ENCODE measurements at places on chromosomes 2 and 18.

GRCh38 chr2:197090742-197091367 is 164.3 kb upstream of the PGAP1 start:
- no peak for DNase-seq

DNA sequence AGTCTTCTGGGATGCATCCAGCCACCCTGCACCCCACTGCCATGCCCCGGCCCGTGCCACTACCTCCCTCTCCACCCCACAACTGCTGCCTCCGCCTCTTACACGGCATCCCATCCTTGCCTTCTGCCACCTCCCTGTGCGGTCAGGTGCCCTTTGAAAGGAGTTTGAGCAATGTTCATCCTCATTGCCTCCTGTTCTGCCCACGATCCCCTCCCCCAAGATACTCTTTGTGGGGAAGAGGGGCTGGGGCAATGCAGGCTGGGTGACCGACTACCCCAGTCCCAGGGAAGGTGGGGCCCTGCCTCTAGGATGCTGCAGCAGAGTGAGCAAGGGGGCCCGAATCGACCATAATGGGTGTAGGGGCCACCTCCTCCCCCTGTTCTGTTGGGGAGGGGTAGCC is 8.4 kb downstream of the MFSD2B start:
- no peak for DNase-seq

- no peak for DNase-seq
These were observed 40.7 kb upstream of the COBLL1 start for GRCh38 chr2:164882276-164882675.

DNA sequence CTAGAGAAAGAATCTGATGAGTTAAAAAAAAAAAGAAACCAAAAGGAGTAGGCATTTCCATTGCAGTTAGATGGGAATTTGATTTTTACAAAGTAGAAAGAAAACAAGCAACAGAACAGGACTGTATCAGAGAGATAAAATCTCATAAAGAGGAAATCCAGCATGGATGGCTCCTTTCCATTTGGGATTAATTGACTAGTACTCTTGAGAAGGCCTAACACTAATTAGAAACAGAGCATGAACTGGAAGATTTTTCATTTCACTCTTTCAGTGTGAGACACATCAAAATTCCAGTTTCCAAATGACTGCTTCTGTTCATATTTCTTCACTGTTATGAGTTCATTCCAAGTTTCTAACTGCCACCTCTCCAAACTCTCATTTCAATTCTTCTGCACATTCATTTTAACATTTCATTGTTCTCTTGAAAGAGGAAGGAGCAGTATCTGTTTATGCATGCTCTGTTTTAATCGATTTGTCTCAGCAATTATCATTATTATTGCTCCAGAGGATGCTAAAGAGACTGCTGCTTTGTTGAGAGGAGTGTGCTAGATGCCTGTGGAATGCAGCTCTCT is 108.8 kb upstream of the PIEZO2 start:
- DNase-seq: no peak

GRCh38 chr18:69127873-69128500 is 272.7 kb upstream of the DOK6 start:
- DNase-seq: no peak

- no peak for DNase-seq
These were observed 281.9 kb downstream of the SRBD1 start for GRCh38 chr2:45329045-45329677.

- no peak for DNase-seq
These were observed 126.6 kb upstream of the RMDN2 start for GRCh38 chr2:37798315-37799005.

DNA sequence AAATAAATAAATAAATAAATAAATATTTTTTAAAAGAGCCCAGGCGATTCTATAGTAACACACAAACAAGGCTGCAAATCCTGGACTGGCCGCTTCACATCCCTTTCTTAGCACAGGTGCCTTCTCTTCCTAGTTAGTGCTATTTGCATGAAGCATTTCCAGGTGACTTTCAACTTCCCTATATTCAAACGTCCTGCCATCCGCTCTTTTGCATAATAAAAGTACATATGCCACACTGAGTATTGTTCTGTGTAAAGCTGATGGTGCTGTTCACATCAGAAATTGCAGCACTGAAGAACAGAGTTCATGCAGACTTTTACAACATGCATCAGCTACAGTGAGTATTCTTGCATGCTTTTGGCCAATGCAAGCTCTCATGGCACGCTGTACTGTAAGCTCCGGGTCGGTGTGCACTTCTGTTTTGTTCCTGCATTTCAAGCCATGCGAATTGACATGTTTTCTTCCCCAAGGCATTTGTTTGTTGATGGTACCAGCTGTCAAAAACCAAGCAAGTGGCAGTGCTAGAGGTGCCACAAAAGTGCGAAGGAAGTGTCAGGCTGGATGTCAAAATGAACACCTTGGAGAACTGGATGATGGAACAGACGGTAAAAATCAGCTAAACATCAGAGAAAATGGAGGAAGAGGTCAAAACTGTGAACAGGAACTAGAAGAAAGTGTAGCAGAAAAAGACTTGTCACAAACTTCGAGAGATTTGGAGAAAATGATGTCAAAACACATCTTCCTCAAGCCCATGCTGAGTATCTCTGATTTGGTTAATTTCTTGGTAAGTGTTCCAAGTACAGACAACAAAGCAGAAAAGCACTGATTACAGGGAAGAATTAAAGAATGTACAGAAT is 25.5 kb upstream of the CEP68 start:
- no peak for DNase-seq

DNA sequence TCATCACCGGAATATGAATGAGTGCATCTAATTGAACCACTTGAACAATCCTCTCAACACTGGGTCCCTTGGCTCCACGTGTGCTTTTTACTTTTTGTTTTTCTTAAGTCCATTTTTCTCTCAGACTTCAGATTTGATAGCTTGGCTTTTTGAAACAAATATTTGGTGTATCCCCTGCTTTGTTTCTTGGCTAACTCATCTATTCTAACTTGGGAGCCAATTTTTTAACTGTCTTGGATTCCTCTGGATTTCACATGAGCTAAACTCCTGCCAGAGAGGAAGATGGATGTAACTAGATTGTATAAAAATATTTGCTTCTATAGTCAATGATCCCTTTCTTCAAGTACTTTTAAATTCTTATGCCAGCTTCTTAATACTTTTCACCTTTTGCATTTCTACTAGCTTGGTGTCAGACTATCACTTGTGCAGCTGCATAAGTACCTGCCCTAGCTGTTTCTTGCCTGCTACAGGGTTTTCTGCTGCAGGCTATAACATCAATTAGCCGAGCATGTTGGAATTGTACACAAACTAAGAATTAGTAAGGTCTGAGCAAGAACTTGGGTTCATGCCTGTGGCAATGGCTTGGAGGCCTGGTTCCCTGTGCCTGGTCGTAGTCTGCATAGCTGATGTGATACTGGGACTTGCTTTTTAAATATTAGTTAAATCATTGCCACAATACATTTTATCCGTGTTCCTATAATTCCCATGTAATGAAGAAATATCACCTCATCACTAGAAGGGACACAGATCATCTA is 281.5 kb downstream of the EN1 start:
- DNase-seq: no peak

- DNase-seq: no peak
These were observed 104.0 kb downstream of the DNER start for GRCh38 chr2:229610333-229610732.

DNA sequence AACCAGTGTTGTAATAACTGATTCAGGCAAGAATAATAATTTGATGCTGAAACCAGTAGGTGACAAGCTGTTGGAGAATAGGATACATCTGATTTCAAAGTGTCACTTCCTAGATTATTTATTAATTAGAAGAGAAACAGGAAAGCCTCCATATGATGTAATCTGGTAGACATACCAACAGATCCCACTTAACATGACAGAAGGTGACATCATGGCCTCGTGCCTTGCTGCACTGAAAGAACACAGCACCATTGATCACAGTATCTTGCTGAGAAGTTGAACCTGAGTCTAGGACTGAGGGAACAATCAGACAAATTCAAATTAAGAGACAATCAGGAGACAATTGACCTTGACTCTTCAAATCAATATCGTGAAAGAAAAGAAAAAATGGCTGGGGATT is 131.6 kb upstream of the DLGAP1 start:
- DNase-seq: no peak

GRCh38 chr2:219160186-219161017 is at the start of gene NHEJ1:
TSS of gene NHEJ1 (minus strand) at chr2:219160815. CDS start at chr2:219158362, 2,453 bp downstream.
- DNase-seq: peak; percentile 89

DNA sequence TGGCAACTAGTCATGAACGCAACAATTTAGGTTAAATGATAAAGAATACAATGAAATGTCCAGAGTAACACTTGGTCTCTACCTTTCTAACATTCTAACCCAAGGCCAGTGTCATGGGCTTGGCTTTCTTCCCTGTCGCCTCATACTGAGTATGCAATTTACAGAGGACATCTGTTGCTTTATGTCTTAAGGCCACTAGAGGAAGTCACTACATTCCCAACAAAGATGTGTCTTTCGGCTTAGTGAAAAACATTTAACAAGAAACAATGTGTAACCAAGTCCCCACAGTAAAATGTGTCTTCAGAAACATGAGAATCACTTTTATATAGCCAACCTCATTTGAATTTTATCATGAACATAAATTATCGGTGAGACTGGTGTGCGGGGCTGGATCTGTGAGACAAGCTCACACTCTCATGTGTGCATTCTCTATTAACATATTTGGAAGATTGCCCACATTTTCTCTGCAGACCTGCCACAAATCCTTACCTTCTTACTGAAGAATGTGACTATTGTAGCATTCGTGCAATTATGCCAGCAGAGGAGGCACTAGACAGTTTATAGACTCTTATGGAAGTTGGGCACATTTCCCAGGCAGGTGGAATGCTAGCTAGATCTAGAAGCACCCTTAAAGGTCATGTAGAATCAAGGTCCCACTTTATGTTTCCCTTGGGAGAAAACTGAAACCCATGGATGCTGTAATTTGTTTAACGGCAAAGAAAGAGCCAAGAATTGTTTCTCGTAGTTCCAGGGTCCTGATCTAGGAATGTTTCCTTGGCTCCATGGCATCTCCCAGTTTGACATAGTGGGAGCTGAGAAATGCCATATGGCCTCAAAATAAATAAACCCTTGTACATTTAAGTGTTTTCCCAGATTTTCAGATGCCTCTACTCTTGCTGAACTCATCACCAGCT is 101.8 kb downstream of the CD226 start:
- DNase-seq: no peak

DNA sequence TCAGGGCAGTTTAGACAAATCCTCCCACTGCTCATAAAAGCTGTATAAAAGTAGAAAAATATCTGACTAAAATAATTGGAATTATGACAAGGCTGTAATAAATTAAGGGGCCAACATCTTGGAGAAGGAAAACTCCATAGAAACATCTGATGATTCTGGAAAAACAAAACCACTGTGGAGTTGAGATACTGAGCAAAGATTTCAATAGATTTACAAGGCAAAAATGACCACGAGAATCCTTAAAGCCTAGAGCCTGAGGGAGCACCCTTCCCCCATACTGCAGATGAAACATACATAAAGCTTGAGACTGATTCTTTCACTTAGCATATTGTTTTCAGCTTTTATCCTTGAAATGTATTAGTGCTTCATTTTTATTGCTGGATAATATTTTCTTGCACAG is 286.4 kb upstream of the MMADHC start:
- DNase-seq: no peak

GRCh38 chr2:102235491-102235890 is 48.7 kb downstream of the IL1RL2 start:
- DNase-seq: no peak

DNA sequence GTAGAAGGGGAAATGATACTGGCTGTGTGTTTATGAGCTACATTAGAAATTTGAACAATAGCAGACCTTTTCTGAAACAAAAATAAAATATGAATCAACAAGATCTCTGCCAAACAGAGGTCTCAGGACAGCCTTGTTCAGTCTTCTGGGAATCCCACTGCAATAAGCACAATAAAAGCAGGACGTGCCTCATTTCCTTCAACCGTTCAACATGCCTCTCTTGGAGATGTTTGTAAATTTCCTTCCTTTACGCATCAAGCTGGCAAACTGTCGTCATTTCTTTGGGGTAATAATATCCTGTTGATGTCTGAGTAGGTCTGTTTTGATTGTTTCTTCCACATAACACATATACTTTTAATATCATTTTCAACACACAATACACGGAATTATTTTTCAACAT is 77.2 kb downstream of the TCF4 start:
- no peak for DNase-seq

DNA sequence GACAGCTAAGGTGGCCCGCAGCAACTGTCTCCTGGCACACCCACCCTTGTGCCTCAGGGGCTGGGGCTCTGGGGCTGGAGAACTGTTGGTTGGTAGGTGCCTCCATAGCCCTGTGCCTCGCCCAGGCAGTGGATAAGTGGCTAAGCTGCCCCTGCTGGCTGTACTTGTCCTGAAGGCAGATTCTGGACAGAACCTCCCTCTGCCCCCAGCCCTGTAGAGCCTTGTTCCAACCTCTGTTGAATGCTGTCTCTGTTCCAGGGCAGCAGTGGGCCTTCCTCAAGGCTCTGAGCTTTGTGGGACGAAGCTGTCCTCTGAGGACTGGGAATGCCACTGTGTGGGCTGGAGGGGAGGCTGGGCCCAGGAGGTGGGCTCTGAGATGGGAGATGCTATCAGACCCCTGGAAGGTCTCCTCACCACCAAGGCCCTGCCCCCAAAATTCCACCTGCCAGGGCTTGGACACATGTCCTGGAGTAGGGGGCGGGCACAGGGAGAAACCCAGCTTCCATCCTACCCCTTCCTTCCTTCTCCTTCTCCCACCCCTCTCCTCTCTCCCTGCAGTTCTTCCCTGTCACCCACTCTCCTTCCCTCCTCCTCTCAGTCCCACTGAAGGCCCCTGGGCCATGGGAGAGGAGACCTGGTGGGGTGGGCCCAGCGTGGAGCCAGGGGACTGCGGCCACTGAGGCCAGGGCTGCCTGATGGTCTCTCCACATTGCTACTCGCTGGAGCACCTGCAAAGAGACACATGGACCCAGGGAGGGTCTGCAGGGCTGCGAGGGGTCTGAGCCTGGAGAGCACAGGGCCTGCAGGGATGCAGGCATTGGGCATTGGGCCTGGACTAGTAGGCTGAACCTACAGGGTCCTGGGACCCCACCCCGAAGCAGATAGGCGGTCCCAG is 1.7 kb upstream of the PDCD1 start:
- no peak for DNase-seq

All from stimulated activated naive CD4-positive, alpha-beta T cell treated with Interleukin-2 at 50 U/mL for 16 hours (primary cell).